Suppressor macrophage (primary cell): ENCODE measurements at places on chromosomes 7 and 10.

- no peak for DNase-seq
Measured at GRCh38 chr10:42475168-42476098, 162.9 kb downstream of the ZNF33B start.

- no peak for DNase-seq
Measured at GRCh38 chr7:65463184-65463583, 89.5 kb downstream of the ZNF92 start.

DNA sequence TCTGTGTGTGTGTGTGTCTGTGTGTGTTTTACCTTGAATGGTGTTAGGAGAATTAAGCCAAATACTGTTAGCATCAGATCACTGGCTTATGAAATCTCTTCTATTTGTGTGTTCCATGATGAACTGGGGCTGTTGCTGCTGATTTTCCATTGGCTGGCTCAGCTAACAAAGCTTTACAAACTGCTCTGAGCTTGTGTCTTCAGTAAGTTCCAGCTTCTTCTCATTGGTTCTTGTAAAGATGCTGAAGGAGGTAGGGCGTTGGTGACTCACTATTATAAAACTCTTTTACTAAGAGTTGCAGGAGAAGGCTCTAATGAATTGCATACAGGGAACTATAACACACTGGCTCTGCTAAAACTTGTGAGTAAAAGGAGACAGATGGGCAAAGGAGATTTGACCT lies 136.4 kb upstream of the PRKCQ start:
- DNase-seq: no peak

DNA sequence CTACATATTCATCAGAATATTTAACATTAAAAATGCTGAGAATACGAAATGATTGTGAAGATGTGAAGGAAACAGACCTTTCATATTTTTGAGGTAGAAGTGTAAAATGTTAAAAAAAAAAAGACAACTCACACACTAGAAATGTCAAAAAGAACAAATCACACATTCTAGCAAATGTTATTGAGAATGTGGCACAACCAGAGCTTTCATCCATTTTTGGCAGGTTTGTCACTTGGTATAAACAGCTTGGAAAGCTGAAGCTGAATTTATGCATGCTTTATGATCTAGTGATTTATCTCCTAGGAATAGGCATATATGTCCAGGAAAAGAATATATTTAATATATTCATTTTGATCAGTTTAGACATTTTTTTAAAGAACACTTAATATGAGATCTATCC lies 784.9 kb upstream of the GHITM start:
- DNase-seq: no peak

DNA sequence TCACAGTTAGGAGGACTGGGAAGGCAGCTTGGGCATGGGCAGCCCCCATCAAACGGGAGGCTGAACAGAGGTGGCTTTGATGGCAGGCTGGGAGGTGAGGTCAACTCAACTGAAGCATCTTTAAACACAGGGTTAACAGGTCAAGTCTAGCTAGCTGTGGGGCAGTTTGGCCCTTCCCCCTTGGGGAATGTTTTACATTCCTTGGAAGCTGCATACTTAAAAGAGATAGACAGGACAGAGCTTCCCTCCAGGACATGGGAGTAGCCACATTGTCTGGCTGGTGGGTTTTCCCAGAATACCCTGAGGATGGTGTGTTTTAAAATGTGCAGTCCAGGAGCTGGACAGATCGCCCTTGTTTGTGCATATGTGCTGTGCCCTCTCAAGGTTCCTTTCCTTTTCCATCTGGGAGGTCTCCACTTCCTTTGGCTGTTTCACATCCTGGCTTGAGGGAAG lies 6.8 kb upstream of the RASSF4 start:
- DNase-seq: no peak

GRCh38 chr10:71217266-71218045 lies 5.1 kb downstream of the UNC5B start:
- DNase-seq: peak; percentile 24

GRCh38 chr7:38801786-38802185 lies 107.2 kb downstream of the VPS41 start:
- no peak for DNase-seq

DNA sequence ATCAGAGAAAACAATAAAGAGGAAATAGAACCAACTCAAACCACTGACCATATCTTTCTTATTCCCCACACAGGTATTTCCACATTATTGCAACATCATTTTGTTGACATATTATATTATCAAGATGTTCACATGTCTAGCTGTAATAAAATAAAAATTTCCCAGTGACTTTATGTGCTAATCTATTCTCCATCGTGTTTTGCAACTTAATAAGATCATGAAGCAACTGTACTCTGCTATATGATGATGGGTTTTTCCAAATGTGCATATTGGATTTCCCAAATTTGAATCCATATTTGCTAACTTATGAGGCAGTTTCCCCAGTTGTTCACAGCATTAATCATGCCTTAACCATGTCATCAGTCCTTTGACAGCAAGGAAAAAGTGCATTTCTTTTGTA lies 127.8 kb downstream of the ITGB8 start:
- DNase-seq: no peak

- no peak for DNase-seq
Measured at GRCh38 chr10:69295027-69295636, 16.8 kb downstream of the HK1 start.
